ENCODE measurements at places on chromosomes 6 and 20.
A peak's percentile ranks its signal among the peaks of the same experiment; 100 is the strongest.

DNA sequence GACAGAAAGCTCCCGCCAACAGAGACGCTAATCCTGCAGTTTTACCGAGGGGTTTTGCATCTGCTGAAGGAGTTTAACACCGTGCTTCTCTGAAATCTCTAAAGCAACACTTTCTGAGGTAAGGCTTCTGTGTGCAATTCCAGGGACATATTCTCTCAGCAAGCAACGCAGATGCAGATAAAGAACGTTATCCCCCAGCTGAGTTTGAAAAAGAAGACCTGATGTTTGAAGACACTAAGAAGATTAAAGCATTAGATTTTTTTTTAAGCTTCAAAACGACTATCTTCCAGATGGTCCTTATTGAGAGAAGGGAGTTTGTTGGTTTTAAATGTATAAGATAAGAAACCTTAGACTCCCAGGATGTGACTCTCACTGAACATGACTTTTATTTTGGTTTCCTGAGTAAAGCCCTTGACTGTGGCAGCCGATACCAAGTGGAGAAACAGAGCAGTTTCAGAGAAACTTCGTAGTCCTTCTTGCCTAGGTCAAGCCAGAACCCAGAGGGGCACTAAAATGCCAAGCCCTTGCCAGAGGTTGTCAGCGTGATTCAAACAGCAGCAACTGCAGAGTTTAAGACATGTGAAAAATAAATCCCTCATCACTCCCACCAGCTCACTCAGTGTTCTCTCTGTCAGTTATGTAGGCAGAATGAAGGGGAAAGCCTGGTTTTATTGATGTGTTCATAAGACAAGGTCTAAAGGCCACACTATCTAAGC is 353.3 kb upstream of the CNR1 start:
- H3K36me3 ChIP-seq = no peaks in the 10 kb centered on the region
- H3K27ac ChIP-seq = no peak overlapping the region
- no peaks in the 10 kb centered on the region for H3K4me1 ChIP-seq
- no peak for DNase-seq
- peaks cover 2% of the 10 kb centered on the region for H3K27me3 ChIP-seq

DNA sequence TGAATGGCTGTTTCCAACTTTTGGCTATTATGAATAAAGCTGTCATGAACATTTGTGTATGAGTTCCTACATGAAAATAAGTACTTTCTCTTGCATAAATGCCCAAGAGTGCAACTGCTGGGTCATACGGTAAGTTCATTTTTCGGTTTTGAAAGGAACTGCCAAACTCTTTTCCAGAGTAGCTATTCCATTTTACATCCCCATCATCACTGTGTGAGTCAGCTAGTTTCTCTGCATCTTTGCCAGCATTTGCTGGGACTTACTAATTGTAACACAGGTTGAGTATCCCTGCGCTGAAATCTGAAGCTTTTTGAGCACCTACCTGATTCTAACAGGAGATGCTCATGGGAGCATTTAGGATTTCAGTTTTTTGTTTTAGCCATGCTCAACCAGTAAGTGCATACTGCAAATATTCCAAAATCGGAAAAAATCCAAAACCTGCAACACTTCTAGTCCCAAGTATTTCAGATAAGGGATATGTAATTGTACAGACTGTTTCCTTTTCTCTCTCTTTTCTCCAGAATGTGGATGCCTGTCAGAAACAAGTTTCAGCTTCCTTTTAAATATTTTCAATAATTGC is 118.4 kb downstream of the DTNBP1 start:
- no peaks in the 10 kb centered on the region for H3K36me3 ChIP-seq
- H3K4me3 ChIP-seq = no peak overlapping the region
- DNase-seq = no peak
- no peak overlapping the region for H3K27ac ChIP-seq

DNA sequence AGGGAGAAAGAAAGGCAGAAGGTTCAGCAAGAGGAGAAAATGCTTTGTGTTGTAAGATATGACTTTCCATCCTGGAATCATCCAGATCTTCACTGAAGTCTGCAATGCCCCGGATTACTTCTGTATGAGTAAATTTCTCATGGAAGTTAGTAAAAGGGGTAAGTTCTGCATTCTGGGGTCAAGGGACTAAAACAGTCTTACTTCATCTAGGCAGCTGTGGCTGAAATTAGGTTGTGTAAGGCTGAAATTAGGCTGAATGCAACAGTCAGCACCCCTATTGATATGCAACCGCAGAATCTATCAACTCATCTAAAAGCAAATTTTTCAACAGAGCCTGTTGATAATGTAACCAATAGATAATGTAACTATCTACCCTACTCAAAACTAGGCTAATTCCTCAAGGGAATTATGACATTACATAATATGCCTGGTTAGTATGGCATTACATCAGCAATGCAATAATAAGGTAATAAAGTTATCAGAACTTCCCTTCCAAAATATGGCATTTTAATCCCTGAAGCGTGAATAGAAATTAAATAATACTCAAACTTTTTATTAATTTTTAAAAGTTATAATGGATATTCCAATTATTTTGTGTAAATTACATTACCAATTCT is 671.7 kb upstream of the CITED2 start:
- H3K4me1 ChIP-seq = no peaks in the 10 kb centered on the region
- 0 out of 2 replicates have a peak overlapping the region, but pooled peaks have one; percentile 44 for H3K27ac ChIP-seq
- no peaks in the 10 kb centered on the region for H3K27me3 ChIP-seq
- DNase-seq = no peak
- H3K4me3 ChIP-seq = no peak overlapping the region

- no peak for DNase-seq
- no peak overlapping the region for H3K4me3 ChIP-seq
- H3K27me3 ChIP-seq = peaks cover 25% of the 10 kb centered on the region
- no peaks in the 10 kb centered on the region for H3K36me3 ChIP-seq
These were observed 181.9 kb upstream of the KCNG1 start for GRCh38 chr20:51204794-51205193.

GRCh38 chr6:15768999-15769398 is 106.2 kb upstream of the DTNBP1 start:
- no peaks in the 10 kb centered on the region for H3K4me1 ChIP-seq
- no peak overlapping the region for H3K27ac ChIP-seq
- H3K36me3 ChIP-seq = no peaks in the 10 kb centered on the region
- H3K27me3 ChIP-seq = peaks cover 4% of the 10 kb centered on the region
- no peak overlapping the region for H3K4me3 ChIP-seq
- no peak for DNase-seq

- H3K27ac ChIP-seq = no peak overlapping the region
- DNase-seq = peak; percentile 22
- no peaks in the 10 kb centered on the region for H3K36me3 ChIP-seq
- no peaks in the 10 kb centered on the region for H3K27me3 ChIP-seq
- no peaks in the 10 kb centered on the region for H3K4me1 ChIP-seq
These were observed 105.3 kb upstream of the BMP5 start for GRCh38 chr6:55980627-55981211.

DNA sequence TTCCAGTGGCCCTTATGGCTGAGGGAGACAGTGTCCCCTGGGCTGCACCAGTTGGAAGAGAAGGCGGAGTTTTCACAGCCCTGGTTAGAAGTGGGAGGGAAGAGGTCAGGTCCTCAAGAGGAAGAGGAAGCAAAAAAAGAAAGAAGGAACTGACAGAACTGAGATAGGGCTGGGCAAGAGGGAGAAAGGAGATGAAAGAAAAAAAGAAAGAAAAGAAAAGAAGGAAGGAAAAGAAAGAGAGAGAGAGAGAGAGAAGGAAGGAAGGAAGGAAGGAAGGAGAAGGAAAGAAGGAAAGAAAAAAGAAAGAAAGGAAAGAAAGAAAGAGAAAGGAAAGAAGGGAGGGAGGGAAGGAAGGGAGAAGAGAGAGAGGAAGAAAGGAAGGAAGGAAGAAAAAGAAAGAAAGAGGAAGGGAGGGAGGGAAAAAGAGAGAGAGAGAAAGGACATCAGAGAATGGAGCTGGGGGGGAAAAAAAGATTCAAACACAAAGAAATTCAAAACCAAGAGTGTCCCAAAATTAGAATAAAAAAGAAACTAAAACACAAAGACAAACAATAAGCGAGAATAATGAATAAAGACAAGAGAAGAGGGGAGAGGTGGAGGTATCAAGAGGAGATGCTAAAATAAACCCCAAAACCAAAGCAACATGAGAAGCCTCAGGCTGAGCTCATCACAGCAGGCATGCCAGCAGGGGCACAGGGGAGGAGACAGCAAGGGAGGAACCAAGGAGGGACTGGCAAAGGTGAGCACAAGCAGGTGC is 5.3 kb upstream of the FUCA2 start:
- no peak overlapping the region for H3K4me3 ChIP-seq
- DNase-seq = no peak
- H3K4me1 ChIP-seq = peaks cover 1% of the 10 kb centered on the region
- 0 out of 2 replicates have a peak, but pooled peaks cover 2% of the 10 kb centered on the region for H3K27me3 ChIP-seq

GRCh38 chr6:90370493-90370959 is 73.9 kb upstream of the BACH2 start:
- peak overlapping the region; percentile 89 for H3K27ac ChIP-seq
- no peaks in the 10 kb centered on the region for H3K36me3 ChIP-seq
- no peaks in the 10 kb centered on the region for H3K27me3 ChIP-seq
- peaks cover 25% of the 10 kb centered on the region for H3K4me1 ChIP-seq

- no peaks in the 10 kb centered on the region for H3K36me3 ChIP-seq
- DNase-seq = no peak
- no peaks in the 10 kb centered on the region for H3K27me3 ChIP-seq
These were observed 309.2 kb downstream of the CDC5L start for GRCh38 chr6:44696686-44697085.

- no peaks in the 10 kb centered on the region for H3K36me3 ChIP-seq
- no peak for DNase-seq
- no peak overlapping the region for H3K27ac ChIP-seq
- H3K27me3 ChIP-seq = no peaks in the 10 kb centered on the region
- no peak overlapping the region for H3K4me3 ChIP-seq
These were observed 121.3 kb downstream of the CDK19 start for GRCh38 chr6:110693994-110694393.

- H3K27me3 ChIP-seq = no peaks in the 10 kb centered on the region
- peaks cover 15% of the 10 kb centered on the region for H3K4me1 ChIP-seq
- H3K4me3 ChIP-seq = no peak overlapping the region
- DNase-seq = no peak
- H3K27ac ChIP-seq = no peak overlapping the region
- no peaks in the 10 kb centered on the region for H3K36me3 ChIP-seq
These were observed 34.8 kb downstream of the PSMG4 start for GRCh38 chr6:3293271-3294155.

GRCh38 chr6:63475707-63476106 is 96.6 kb upstream of the LOC128125822 start:
- H3K36me3 ChIP-seq = no peaks in the 10 kb centered on the region
- H3K27ac ChIP-seq = no peak overlapping the region

DNA sequence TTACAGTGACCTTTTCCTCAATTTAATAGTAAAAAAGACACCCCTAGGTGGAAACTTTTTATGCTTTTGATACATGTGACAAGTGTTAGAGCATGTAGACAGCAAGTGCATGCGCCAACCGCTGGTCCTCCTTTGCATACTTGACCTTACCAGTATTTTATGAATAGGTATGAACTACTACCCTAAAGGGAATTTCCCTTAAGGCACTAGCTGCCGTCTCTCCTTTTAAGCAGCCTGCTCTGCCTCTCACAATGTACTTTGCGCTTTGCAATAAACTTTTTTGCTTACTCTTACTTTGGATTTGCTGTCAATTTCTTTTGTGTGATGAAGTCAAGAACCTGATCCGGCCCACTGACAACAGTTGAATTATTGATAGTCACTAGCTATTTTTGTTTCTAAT is 50.6 kb upstream of the ZNF133 start:
- no peaks in the 10 kb centered on the region for H3K27me3 ChIP-seq
- no peak overlapping the region for H3K4me3 ChIP-seq
- no peaks in the 10 kb centered on the region for H3K4me1 ChIP-seq
- H3K36me3 ChIP-seq = no peaks in the 10 kb centered on the region
- no peak overlapping the region for H3K27ac ChIP-seq

DNA sequence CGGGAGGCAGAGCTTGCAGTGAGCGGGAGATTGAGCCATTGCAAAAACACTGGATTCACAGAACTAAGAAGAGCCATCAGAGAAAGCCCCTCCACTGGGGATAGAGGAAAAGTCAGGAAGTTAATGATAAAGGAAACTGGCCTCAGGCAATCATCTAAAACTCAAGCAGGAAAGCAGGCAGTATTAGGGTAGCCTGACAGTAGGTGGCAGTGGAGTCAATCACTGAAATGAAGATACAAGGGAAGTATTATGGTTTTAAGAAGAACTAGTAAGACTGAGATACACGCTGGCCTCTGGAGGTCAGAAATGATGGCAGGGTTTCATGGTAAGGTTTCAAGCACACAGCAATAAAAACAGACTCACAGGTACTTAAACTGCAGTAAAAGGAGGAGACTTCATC is 578.3 kb downstream of the HACE1 start:
- no peaks in the 10 kb centered on the region for H3K36me3 ChIP-seq
- no peak overlapping the region for H3K27ac ChIP-seq
- no peak for DNase-seq
- H3K4me3 ChIP-seq = no peak overlapping the region
- H3K27me3 ChIP-seq = no peaks in the 10 kb centered on the region

DNA sequence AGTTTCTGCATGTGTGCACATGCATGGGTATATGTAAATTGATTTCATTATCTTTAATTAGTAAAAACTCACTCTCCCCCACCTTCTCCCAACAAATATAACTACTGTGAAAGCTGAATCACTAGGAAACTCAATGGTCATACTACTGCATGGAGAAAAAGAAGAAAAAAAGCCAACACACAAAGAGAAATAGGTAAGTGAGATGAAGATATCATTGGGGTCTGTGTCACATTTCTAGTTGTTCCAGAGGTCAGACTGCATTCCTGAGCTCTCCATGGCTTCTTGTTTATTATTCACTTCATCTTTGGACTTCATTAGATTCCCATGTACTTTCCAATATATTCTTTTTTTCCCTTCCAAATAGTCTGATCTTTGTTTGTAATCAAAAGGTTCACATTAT is 98.2 kb downstream of the PTPRK start:
- H3K36me3 ChIP-seq = no peaks in the 10 kb centered on the region
- no peak overlapping the region for H3K27ac ChIP-seq
- H3K4me1 ChIP-seq = no peaks in the 10 kb centered on the region
- no peak for DNase-seq
- no peak overlapping the region for H3K4me3 ChIP-seq
- H3K27me3 ChIP-seq = no peaks in the 10 kb centered on the region

DNA sequence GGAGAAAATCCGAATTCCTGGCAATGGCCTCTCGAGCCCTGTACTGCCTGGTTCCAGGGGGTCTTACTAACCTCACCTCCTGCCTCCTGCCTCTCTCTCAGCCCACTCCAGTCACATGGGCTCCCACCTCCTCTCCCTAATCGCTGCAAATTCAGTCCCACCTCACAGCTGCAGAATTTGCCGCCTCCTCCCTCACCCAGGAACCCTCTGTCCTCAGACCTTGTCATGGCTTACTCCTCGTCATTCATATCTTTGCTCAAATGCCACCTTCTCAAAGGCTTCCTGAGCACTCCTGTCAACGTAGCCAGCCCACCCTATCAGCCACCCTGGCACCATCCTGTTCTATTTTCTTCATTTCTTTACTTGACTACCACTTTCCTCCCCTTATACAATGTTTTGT is 89.0 kb downstream of the SLC2A10 start:
- no peaks in the 10 kb centered on the region for H3K36me3 ChIP-seq
- H3K4me3 ChIP-seq = no peak overlapping the region
- peaks cover 2% of the 10 kb centered on the region for H3K27me3 ChIP-seq
- no peaks in the 10 kb centered on the region for H3K4me1 ChIP-seq
- H3K27ac ChIP-seq = no peak overlapping the region

All from Panc1 (cell line).